Activated CD4-positive, alpha-beta T cell treated with anti-CD3 and anti-CD28 coated beads for 1 hour (primary cell): ENCODE measurements at places on chromosomes 7 and 10.

- DNase-seq: no peak
Measured at GRCh38 chr10:60351191-60351853, 38.4 kb downstream of the ANK3 start.

GRCh38 chr7:15215616-15216015, 313.1 kb upstream of the DGKB start:
- DNase-seq: no peak

DNA sequence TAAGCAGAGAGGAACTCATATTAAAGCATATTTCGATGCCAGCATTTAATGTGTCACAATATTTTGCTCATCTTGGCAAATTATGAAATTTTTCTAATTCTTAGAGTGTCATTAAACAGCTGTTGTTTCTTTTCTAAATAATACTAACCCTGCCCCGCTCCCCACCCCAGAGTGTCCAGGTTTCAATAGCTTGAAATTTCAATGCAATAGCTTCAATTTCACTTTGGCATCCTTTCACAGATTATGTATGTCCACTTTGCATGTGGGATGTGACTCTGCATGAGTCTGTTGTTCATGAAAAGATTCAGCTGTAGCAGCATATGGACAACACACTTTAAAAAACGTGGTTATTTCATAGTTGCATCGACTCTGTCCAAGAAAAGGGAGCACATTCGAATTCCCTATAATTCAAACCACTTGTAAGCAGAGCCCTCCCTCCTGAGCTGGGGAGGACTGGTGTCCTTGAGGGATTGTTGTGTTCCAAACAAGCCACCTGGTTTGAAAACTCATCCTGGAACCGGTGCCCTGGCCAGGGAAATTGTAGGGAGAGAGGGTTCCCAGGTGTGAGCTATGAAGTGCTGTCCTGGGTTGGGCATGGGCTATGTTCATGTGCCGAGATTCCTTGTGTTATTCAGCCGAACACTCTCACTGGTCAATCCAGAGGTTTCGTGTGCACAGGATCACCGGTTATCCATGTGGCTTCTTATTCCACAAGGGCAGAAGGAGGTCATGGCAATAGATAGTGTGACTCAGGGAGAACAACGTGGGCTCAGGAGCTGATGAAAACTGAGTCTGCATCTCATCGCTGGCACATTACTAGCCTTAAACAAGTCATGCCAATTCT, 64.6 kb upstream of the CREB5 start:
- DNase-seq: no peak

GRCh38 chr10:66860376-66860945, 65.4 kb upstream of the LRRTM3 start:
- no peak for DNase-seq

GRCh38 chr7:40194745-40195144, 59.9 kb downstream of the SUGCT start:
- DNase-seq: no peak
